Sigmoid colon (tissue), 7 donors: ENCODE measurements at places on chromosomes 1 and 21.

DNA sequence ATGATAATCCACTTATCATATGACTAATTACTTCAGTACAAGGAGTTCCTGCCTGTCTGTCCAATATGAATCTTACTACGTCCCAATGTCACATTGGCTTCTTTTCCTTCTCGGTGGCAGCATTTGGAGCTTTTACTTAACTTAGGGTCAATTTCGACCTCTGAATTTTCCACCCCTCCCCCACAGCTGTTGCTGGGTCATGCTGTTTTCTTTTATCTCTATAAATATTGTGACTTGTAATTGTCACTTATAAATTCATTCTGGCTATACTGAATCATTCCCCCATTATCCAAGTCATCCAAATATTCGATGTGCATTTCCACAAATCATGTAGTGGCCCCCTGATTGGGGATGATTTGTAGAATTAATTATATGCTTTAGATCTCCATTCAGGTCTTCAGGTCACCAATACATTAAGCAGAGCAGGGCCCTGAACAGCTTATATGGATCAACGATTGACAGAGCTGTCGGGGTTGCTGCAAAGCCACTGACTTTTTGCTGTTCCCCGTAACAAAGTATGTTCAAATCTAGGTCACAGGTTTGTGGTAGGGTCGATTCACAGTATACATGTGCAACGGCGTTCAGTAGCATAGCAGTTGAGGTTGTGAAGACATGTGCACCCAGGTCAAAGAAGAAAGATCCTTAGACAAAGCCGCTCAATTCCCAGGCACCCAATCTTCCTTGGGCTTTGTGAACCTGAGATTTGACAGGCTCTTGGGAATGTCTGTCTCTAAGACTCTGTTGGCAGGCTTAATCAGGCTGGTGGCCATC, 18.3 kb upstream of the RNU1-4 start:
- DNase-seq = no peak

DNA sequence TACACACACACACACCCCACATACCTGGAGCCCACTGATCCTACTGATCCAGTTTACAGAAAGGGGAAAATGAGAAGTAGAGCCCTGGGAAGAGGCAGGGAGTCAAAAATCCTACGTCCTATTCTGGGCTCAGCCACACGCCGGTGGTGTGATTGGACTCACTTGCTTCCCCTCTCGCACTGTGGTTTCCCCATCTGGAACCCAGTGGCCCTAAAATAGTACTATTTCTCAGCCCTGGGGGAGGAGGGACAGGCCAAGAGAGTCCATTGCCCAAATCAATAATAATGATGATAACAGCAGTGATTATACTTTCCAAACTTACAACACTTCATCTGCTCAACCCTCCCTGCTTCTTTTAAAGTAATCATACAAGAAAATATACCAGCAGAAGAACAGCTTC, 2.9 kb upstream of the PIGR start:
- no peak for DNase-seq

DNA sequence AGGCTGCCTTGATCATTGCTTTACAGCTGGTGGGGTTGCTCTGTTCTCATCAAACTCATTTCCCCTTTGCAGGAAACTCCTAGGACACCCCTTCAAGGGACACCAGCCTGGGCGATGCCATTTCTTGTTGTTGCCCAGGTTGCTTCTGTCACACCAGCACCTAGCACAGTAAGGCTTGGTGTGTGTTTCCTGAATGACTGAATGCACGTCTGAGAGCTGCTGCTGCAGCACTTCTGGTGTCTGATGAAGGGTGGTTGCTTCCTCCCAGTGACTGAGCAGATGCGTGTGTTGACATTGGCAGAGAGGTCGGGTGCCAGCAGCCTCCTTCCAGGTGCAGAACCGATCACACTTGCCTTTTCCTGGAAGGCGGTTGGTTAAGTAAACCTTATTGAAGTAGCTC, 477.4 kb downstream of the CAMTA1 start:
- no peak for DNase-seq

DNA sequence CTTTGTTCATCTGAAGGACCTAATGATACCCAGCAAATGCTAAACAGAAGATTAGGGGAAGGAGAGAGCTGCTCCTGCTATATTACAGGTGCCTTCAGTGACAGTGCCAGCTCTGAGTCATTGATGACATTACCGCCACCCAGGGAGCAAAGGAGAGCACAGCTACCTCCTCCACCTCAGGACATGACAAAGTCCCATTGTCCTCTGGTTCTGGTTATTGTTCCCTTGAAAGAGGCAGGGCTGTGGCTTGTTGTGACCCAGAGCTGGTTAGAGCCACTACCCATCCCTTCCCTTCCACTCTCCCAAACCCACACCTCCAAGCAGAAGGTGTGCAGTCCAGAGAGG, 363.5 kb upstream of the DUSP10 start:
- no peak for DNase-seq

- DNase-seq = no peak
Measured at GRCh38 chr1:24317956-24318614, 1.1 kb upstream of the GRHL3 start.

GRCh38 chr1:243977094-243977493, 74.0 kb upstream of the ZBTB18 start:
- DNase-seq = no peak

DNA sequence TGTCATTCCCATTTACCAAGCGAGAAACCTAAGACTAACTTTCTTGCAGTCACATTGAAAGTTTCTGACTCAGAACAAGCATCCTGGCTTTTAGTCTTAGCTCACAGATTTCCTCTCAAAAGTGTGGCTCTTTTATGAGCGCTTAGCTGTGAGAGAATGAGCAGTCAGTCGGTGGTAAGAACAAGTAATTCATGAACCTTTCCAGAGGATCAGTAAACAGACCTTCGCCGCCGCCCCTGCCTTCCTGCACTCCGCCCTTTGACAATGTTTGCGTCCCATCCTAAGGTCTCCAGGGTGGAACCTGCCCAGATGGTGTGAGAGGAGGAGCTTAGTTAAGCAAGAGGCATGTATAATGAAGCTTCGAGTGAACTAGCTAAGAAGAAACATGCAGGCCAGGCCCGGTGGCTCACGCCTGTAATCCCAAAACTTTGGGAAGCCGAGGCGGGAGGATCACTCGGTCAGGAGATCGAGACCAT, 142.4 kb downstream of the GLUL start:
- DNase-seq = no peak

DNA sequence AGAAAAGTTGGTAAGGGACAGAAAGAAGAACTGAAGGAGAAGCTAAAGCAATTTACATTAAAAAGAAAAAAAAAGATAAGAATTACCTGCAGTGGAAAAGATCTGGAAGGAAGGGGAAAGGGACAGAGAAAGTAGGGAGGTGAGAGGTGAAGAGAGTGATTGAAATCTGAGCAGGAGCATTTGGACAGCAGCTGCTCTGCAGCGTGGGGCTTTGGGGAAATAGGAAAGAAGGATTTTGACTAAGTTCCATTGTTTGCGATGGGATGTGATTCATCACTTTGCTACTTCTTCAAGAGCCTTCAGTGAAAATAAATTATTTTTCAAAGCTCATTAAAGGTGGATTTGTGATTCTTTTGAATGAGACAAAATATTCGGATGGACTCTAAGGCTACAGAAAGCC, 26.1 kb upstream of the NMNAT2 start:
- no peak for DNase-seq

DNA sequence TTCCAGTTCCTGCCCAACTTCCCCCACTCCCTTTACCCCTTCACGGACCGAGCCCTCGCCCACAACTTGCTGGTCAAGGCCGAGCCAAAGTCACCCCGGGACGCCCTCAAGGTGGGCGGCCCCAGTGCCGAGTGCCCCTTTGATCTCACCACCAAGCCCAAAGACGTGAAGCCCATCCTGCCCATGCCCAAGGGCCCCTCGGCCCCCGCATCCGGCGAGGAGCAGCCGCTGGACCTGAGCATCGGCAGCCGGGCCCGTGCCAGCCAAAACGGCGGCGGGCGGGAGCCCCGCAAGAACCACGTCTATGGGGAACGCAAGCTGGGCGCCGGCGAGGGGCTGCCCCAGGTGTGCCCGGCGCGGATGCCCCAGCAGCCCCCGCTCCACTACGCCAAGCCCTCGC, 42.1 kb upstream of the ARHGEF16 start:
- DNase-seq = no peak
